Activated T-cell treated with anti-CD3 and anti-CD28 coated beads, Interleukin-2, amount 50 U/mL, for 1 hour (primary cell): ENCODE measurements at places on chromosomes 5 and 9.
A peak's percentile ranks its signal among the peaks of the same experiment; 100 is the strongest.

GRCh38 chr5:180378438-180379344, 25.6 kb upstream of the GFPT2 start:
- DNase-seq, result no peak

- no peak for DNase-seq
These were observed 107.5 kb downstream of the NDFIP1 start for GRCh38 chr5:142215915-142216681.

GRCh38 chr9:92745881-92746280, 18.8 kb downstream of the BICD2 start:
- no peak for DNase-seq

GRCh38 chr5:84290673-84291072, 94.0 kb downstream of the EDIL3 start:
- no peak for DNase-seq

DNA sequence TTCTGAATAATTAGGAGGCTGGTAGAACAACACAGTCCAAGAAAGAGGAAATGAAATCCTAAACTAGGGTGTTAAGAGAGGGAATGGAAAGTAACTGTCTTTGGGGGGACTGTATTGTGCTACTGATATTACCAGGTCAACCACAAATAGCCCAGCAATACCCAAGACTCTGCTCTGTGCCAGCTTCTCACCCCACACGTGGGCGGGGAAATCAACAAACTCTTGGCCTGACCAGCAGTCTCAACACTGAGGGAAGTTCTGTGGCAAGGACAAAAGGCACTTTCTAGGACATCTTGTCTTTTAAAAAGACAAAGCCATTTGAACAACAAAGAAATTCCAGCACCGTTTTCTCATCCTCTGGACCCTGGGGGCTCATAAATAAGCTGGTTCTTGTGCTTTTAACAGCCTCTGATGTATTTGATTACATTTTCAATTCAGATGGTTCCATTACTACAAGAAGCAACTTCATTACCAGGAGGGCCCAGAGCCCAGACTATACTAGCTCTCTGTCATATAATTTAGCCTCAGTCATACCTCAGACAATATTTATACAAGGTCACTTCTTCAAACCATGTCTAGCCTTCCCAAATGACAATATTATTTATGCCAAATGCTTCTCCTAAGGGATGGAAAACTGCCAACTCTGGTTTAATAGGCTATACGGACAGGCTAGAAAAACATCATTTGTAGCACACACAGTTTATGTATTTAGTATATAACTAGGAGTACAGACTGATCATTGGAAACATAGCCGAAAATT, 297.8 kb downstream of the CWC27 start:
- DNase-seq, result no peak

GRCh38 chr9:121667214-121667613, 15.8 kb downstream of the DAB2IP start:
- DNase-seq, result no peak

- DNase-seq, result no peak
These were observed 243.1 kb downstream of the AUH start for GRCh38 chr9:91118704-91119025.

DNA sequence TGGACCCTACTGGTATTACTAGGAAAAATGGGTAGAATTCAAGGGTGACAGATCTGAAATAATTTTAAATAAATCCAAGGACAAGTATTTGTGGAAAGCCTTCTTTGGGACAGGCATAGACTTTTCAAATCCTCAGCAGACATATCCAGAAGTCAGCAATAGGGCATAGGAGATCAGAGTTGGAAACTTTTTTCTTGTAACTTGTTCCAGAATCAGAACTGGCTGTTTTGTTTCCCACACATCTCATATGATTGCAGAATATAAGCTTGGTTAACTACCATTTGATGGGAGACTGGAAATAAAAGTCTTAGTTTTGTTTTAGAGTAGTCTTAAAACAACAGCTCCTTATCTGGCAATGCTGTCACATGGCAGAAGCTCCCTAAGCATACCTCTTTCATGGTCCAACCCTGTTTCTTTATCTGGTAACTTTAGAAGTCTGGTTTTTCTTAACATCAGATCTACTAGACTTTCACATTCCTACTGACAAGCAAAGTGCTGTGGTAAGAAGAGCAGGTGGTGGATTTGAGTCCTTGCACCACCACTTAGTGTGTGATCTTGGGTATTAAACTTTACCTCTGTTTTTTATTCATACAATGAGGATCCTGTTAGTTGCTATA, 25.1 kb downstream of the XRCC4 start:
- DNase-seq, result no peak

DNA sequence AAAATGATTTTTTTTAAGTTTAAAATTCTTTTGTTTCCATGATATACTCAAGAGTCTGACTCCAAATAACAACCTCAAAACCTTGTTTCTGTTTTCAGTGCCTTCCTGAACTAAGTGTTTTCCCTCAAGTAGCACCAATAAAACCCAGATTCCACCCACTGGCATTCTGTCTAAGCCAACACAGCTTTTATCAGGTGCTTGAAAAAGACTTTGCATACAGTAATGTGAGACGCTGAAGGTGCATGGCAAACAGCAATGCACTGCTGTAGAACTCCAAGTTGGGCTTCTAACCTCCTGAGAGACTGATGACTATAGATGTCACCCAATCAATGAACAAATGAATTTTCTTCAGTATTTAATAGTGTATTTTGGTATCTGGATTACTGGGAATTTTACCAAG, 95.7 kb downstream of the NFIB start:
- no peak for DNase-seq

- DNase-seq, result peak; percentile 37
These were observed 473 bp downstream of the ZBTB34 start for GRCh38 chr9:126860757-126861466.

- no peak for DNase-seq
These were observed 46.9 kb downstream of the NEURL1B start for GRCh38 chr5:172687940-172688339.
